ENCODE measurements at places on chromosomes 12 and 14.

GRCh38 chr12:39780913-39781446, 161.4 kb upstream of the ABCD2 start:
- DNase-seq = no peak

DNA sequence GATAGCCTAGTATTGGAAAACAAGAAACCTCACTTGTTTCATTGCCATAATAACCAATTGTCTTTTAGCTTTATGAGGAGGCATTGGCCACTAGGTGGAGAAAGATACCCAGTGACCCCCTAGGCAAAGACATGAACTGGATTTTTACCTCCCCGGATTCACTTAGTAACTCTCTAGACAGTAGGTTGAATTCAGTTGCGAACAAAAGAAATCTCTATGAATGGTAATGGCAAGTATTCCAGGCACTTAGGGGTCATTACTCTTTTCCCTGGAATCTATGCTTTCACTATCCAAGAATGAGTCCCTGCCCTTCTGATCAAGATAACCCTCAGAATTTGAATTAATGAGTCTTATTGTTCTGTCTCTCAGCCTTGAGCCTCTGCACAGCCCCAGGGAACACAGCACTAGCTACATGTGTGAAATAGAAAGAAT, 29.5 kb upstream of the RHOJ start:
- DNase-seq = no peak

- no peak for DNase-seq
Observed at GRCh38 chr12:47789712-47790489, 16.9 kb downstream of the SLC48A1 start.

DNA sequence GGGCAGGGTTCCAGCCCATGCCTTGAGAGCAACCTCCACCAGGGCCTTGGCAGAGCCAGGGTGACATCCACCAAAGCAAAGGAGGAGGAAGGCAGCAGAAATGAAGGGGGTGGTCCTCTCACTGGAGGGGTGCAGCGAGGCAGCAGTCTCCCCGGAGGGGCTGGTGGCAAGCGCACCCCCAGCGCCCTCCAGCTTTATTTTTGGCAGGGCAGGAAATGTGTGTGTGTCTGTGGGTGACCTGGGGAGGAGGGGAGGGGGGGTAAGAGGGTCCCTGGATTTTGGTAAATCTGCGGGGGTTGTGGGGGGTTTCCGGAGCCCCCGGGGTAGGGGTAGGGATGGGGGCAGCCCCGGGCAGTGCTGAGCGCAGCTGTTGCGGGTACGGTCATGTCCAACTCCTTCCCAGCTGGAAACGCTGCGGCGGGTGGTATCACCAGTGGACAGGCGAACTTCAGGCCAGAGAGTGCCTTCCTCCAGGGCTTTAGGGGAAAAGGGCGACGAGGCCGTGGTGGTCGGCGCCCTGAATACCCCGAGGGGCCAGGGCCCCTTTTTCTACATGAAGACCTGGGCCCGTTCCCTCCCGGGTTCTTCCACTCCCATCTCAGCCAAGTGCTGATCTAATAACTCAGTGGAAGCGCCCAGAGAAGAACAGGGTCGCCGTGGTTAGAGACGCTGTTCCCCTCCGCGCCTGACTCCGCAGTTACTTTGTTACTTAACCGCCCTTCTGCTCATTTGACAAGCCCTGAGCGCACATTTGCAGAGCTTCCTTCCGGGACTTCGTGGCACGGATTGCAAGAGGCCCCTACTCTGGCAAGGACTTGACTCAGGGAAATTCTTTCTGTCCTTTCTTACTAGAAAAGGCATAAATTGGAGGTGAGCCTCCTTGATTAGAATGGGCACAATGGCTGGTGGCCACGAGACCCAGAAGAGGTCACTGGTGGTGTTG, 55.2 kb downstream of the FOS start:
- peak; percentile 67 for DNase-seq

GRCh38 chr12:19457561-19457960, 18.3 kb downstream of the AEBP2 start:
- DNase-seq = no peak

DNA sequence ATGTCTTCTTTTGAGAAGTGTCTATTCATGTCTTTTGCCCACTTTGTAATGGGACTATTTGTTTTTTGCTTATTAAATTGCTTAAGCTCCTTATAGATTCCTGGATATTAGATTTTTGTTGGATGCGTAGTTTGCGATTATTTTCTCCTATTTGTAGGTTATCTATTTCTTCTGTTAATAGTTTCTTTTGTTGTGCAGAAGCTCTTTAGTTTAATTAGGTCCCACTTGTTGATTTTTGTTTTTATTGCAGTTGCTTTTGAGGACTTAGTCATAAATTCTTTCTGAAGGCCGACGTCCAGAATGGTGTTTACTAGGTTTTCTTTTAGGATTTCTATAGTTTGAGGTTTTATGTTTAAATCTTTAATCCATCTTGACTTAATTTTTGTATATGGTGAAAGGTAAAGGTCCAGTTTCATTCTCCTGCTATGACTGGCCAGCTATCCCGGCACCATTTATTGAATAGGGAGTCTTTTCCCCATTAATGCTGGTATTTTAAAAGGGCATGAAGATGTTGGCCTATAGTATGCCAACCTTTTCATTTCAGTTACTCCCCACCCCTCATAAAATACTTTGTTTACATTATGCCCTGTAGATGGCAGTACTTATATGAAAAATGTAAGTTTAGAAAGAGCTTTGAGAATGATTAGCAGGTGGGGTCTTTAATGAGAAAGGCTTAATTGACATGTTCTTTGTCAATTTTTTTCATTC, 62.9 kb upstream of the PSMA6 start:
- no peak for DNase-seq

DNA sequence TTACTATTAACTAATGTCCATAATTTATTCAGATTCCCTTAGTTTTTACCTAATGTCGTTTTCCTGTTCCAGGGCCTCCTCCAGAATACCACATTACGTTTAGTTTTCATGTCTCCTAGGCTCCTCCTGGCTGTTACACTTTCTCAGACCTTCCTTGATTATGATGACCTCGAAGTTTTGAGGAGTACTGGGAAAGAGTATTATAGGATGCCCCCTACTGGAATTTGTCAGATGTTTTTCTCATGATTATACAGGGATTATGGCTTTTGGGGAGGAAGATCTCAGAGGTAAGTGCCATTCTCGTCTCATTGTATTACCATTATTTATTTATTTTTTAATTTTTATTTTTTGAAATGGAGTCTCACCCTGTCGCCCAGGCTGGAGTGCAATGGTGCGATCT, 17.7 kb upstream of the C1S start:
- no peak for DNase-seq

- DNase-seq = no peak
Observed at GRCh38 chr12:92582475-92582874, 120.3 kb upstream of the PLEKHG7 start.

GRCh38 chr12:40229690-40230651, 5.2 kb downstream of the LRRK2 start:
- DNase-seq = no peak

- DNase-seq = no peak
Observed at GRCh38 chr12:117127933-117128823, 29.0 kb upstream of the TESC start.

DNA sequence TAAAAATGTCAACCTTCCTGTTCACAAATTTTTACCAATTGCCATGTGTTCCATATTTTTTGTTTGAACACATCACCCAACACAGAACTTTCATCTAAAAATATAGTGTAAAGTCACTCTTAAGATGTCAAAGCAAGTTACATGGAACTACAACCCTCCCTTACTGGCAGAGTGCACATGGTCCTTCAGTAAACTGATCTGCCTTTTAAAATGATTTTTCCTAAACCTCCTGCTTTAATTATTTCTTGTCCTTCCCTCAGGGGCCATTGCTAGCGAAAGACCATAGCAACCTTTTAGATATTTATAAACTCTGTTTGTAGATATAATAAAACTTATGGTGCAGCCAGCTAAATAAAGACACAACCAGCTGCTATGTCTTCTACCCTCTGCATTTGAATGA, 255.2 kb upstream of the FAR2 start:
- no peak for DNase-seq

- no peak for DNase-seq
Observed at GRCh38 chr14:24993631-24994030, 56.3 kb downstream of the STXBP6 start.

DNA sequence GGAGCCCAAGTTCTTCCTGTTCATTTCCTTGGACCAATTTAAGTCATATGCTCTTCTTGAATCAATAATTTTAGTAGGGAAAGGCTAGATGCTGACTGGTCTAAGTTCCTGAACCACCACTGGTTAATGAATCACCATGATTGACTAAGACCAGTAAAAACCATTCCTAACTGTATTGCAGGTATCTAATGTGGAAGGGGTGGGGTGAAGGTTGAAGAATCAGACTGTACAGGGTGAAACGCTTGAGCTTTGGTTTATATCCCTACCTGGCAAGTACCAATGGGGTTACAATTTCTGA, 100.1 kb downstream of the DYRK2 start:
- no peak for DNase-seq

DNA sequence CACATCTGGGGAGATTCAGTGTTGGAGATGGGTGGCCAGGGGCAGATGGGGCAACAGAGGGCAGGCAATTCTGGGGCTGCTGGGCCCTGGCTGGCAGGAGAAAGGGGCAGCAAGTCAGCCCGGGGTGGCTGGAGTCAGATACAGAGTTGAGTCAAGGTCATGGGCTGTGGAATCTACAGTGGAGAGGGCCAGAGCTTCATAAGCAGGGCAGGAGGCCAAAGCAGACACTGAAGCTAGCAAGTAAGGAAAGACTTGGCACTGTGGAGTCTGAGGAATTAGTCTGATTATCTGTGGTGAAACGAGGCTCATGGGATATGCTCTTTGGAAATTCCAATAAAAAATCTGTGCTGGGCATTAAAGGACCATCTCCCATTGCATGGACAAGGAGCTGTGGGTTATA, 95.5 kb downstream of the TMX1 start:
- no peak for DNase-seq

DNA sequence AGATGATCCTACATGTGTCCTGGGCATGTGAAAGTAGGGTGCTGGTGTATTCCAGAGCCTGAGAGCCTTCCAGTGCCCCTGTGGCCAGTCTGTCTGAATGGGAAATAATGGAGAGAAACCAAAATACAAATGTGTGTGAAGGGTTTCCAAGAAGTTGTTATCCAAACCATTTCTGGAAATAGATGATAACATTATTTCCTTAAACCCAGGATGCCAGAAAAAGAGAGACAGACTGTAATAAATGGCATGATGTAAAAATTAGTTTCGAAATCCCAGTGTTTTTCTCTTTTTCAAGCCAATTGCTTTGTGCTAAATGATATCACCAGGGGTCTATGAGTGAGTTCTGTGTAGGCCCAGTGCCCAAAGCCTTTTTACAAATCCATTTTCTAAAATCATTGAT, 175.3 kb downstream of the PHLDA1 start:
- no peak for DNase-seq

DNA sequence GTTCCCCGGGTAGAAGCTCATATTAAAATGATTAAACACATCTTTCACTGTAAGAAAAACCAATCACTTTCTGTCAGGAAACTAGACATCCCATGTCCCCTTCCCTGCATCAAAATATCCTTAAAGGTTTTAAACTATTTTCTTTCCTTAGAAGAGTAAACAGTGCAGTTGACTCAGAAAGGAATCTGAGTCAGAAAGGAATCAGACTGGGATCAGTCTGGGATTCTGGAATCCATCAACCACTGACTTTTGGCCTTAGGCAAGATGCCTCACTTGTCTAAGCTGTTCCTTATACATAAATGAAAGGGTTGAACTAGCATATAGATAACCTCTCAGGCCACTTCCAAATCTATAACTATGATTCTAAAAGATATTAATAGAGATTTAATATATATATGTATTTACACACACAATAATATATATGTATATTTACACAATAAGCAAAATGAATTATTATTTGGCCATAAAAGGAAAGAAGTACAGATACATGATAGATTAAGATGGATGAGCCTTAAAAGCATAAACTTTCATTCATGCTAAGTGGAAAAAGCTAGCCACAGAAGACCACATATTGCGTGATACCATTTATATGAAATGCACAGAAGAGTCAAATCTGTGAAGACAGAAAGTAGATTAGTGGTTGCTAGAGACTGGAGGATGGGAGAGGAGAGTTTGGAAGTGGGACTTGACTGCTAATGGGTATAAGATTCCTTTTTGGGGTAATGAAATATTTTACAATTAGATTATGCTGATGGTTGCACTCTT, 114.4 kb downstream of the SLC38A1 start:
- no peak for DNase-seq

Data from activated gamma-delta T cell treated with Interleukin-2 at 50 U/mL for 16 hours (primary cell).